NCI-H526 (cell line): ENCODE measurements at places on chromosomes 13 and 19.

DNA sequence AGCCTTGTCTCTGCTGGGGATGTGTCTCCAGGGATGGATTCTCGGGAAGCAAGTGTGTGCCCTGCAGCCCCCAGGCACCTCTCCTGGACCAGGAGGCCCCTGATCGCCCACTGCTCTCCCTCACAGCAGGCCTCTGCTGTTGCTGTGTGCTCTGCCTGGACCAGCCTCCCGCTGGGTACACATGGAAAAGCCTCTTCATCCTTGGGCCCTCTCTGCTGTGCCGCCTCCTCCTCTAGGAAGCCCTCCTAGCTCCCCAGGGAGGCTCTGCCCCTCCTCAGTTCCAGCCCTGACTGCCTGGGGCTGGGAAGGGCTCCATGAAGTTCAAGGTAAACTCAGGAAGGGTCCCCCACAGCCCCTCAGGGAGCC is 12.0 kb downstream of the NDUFA11 start:
- no peak for DNase-seq

- DNase-seq: peak; percentile 62
Measured at GRCh38 chr19:50314724-50315708, 14.2 kb downstream of the KCNC3 start.

DNA sequence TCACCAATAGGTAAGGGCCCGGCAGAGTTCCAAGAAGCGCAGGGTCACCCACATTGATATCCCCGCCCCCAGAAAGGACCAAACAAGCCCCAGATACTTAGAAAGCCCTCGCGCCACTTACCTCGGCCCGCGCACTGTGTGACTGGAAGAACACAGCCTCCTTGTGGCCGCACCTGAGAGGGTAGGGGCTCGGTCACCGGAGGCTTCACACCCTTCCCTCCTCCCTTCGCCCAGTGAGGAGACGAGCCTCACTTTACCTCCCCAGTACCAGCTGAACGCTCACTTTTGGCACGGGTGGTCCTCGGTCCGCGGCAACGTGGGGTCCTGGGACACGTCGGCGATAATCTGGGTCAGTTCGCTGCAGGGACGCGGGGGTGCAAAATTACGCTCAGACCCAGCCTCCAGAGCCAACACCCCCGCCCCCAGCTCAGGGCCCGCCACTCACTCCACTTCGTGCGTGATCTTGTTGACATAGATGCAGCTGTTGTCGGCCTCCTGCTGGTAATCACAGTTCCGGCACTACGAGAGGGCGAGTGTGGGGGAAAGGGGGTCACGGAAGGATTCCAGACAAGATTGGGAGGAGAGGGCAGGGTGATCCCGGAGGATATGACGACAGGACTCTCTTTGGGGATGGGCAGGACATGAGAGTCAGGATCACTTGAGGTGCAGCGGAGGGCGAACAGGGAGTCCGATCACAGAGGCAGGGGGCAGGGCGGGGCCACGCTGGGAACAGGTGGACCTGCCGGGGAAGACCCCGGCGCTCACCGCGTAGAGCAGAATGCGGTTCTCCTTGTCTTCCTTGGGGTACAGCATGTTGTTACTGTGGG is 568 bp downstream of the POLR2I start:
- DNase-seq: peak; percentile 65

DNA sequence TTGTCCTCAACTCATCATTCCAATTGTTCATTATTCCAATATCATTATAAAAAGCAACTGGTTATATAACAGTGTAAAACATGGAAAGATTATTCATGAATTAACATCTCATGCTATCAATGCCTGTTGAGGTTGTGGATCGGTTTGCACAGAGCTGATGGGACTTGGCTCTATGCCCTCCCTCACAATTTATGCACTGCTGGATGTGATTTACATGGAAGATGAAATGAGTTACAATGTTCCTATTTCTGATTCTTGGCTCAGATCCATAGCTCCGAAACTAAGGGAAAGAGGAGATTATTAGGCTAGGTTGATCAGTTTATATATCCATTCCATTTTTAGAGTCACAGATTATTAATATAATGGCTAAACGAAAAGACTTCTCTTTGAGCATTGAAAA is 38.6 kb downstream of the SCEL start:
- no peak for DNase-seq

GRCh38 chr19:39139305-39139874 is 13.8 kb downstream of the PAK4 start:
- no peak for DNase-seq

DNA sequence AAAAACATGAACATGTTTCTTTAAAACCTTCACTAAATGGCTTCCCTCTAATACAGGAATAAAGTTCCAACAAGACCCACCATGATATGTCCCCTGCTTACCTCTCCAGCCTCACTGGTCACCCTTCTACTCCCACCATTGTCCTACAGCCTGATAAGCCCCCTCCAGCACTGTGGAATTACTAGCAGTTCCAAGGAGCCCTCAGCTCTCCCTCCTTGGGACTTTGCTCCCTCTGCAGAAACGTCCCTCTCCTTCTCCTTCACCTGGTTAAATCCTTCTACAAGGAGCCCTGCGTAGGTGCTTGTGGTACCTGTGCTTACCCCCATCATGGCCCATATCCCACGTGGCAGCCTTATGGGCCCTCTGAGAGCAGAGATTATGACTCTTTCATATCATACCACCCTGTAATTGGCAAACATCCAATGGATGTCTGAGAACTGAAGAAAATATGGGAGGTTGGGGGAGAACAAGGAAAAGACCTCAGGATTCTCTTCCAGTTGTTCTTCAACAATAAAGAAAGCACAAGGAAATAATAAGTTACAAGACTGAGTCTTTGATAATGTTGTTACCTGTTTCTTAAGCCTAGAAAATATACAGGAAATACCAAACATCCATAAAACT is 26.1 kb upstream of the DOCK9 start:
- no peak for DNase-seq

- no peak for DNase-seq
Measured at GRCh38 chr13:100636441-100636840, 38.2 kb downstream of the TMTC4 start.

GRCh38 chr13:25175026-25175425 is 2.9 kb upstream of the AMER2 start:
- DNase-seq: no peak

GRCh38 chr13:80923907-80924306 is 583.0 kb upstream of the SPRY2 start:
- DNase-seq: no peak

GRCh38 chr13:100178309-100178708 is 89.4 kb downstream of the PCCA start:
- DNase-seq: no peak

GRCh38 chr19:29483944-29484581 is 41.7 kb upstream of the VSTM2B start:
- DNase-seq: no peak

- no peak for DNase-seq
Measured at GRCh38 chr13:29877456-29878078, 27.1 kb upstream of the UBL3 start.

GRCh38 chr13:42478531-42479156 is 95.3 kb upstream of the TNFSF11 start:
- DNase-seq: peak; percentile 37

DNA sequence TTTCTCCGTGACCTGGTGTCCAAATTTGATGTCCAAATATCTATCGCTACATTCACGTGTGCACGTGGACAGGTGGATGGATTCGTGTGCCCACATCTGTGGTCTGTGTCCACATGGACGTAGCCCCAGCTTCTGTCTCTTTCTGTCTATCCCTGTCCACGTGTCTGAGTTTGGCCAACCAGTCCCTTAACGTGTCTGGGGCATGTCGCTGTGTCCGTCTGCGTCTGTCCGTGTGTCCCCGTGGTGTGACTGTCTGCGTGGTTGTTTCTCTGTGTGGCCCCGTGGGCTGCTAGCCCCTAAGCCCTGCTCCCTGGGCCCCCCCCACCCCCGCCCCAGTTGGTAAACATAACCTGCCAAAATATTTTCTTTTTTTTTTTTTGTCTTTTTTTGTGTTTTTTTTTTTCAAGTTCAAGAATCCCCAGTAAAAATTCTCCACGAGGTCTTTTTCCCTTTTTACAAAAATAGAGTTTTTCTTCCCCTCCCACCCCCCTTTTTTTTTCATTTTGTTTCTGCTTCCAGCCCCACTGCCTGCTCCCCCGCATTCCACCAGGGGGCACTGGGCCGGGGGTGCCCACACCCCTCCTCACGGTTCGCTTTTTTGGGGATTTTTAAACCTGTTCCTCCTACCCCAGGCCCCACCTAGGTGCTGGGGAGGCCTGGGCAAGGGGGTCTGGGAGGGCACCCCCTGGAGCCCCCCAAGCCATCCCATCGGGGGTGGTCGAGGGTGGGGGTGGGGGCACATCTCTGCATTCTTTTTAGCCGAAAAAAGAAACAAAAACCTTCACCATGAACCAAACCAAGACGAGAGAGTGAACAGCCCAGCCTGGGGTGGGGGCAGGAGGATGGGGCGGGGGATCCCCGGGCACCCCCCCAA is 18.3 kb downstream of the PRKCSH start:
- DNase-seq: no peak

- no peak for DNase-seq
Measured at GRCh38 chr19:47786566-47786965, 8.1 kb downstream of the SELENOW start.

DNA sequence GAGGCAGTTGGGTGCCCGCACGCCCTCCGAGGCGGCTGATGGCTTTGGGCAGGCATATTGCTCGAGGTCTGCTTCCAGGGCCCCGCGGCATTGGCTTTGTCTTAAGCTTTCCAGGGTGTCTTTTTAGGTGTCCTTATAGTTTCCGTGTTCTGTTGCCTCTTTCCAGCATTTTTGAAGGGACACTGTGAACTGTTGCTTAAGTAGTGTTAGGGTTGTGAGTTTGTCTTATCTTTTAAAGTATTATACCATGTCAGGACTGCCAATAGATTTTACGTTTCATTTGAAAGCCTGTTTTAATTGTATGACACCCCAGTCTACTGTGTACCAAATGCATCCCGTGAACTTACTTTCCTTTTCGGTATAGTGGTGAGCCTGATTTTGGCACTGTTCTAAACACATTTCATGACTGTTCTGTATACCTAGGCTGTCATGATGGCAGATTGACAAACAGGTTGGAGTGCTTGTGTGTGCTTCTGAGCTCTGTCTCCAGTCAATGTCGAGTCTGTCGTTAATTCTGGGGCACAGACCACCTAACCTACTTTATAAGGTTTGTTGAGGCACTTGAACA is 656 bp downstream of the PCCA start:
- DNase-seq: peak; percentile 84

- no peak for DNase-seq
Measured at GRCh38 chr13:33642374-33643065, 175.4 kb upstream of the RFC3 start.

GRCh38 chr13:40094056-40094455 is 438.6 kb downstream of the COG6 start:
- peak; percentile 36 for DNase-seq

DNA sequence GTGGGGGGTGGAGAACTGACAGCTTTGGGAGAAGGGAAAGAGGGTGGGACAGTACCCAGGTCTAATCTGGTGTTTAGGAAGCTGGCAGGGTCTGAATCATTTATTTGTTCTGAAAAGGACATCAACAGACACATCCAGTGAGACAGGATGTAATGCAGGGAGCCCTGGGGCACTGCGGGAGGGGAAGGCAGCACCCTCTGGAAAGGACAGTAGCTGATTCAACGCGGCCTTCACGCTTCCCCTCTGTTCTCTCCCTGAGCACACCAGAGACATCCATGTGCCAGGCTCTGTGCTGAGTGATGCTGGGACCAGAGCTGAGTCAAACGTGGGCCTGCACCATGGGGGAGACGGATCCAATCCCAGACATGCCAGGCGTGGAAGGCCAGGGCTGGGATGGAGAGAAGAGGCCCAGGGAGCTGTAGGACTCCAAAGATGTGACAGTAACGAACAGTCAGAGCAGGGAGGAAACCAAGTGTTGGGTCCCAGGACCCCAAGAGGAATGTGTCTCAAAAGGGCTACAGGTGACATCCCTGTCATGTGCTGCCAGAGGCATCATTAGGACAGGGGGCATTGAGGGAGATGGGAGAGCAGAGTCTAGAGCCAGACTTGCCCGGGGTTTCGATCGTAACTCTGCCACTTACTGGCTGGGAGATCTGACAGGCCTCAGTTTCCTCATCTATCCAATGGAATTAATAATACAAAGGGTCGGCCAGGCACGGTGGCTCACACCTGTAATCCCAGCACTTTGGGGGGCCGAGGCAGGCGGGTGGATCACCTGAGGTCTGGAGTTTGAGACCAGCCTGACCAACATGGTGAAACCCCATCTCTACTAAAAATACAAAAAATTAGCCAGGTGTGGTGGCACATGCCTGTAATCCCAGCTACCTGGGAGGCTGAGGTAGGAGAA is 1.7 kb downstream of the ETFB start:
- DNase-seq: no peak

- no peak for DNase-seq
Measured at GRCh38 chr19:6766357-6767080, 716 bp downstream of the SH2D3A start.

DNA sequence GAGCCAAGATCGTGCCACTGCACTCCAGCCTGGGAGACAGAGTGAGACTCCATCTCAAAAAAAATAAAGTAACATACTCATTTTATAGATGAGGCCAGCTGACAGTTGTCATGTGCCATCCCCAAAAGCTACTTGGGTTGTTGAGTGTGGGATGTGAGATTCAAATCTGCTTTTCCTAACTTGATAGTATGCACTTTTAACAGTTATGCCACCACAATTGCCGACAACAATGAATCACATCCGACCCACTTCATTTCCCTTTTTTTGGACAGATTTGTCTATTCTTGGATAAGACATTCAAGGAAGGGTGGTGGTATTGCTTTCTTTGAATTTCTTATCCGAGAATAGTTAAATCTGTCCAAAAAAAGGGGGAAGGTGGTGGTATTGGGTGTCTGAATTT is 16.3 kb upstream of the DNMT1 start:
- no peak for DNase-seq

- DNase-seq: no peak
Measured at GRCh38 chr19:29812080-29812880, 489 bp downstream of the CCNE1 start.

DNA sequence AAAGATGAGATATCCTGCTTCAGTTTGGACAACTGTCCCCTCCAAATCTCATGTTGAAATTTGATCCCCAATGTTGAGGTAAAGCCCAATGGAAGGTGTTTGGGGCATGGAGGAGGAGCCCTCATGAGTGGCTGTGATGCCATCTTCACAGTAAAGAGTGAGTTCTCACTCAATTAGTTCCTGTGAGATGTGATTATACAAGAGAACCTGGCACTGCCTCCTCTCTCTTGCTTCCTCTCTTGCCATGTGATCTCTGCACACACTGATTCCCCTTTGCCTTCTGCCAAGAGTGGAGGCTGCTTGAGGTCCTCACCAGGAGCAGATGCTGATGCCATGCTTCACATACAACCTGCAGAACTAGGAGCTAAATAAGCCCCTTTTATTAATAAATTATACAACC is 86.9 kb downstream of the HSPH1 start:
- no peak for DNase-seq

DNA sequence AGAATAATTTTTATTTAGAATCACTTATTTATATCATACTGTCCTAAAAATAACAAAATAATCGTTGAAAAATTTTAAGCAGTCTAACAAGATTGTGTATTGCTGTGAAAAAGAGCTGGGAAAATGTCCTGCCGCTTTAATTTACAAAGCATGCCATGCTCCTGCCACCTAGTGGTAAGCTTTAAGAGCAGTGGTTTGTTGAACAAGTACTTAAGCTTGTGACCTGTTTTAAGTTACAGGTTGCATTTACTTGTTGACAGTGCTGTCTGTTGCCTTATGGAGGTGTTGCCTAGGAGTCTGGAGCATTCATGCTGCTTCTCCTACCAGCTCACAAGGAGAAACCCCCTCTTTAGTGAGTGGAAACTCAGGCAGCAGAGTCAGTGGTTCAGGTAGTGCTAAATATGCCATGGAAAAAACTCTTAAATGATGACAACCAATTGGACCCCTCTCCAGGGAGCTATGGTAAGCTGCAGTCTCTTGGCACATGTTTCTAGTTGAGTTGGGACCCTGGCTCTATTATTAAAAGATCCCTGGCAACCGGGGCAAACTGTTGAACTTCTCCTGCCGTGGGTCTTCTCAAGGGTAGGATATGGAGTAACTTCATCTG is 68.4 kb downstream of the SPATA13 start:
- peak; percentile 33 for DNase-seq
